NCI-H1105 treated with DMSO at 0.1 percent for 48 hours (cell line): ENCODE measurements at places on chromosomes 3 and 15.

DNA sequence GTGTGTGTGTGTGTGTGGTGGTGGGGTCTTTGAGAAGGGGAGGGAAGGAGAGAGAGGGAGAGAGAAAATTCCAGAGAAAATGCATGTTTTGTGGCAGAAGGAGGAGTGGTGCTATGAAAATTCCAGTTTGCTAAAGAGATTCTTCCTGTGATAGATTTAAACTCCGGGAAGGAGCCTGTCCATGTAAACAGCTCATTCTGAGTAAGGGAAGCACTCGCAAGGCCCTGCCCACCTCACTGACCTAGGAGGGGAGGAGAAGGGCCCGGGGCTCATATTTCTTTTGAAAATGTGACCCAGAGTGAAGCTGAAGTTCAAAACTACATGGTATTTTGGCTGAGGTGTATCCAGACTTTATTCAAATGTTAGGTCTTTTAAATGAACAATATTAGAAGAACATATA, 41.3 kb downstream of the ADAMTSL3 start:
- no peak for DNase-seq

DNA sequence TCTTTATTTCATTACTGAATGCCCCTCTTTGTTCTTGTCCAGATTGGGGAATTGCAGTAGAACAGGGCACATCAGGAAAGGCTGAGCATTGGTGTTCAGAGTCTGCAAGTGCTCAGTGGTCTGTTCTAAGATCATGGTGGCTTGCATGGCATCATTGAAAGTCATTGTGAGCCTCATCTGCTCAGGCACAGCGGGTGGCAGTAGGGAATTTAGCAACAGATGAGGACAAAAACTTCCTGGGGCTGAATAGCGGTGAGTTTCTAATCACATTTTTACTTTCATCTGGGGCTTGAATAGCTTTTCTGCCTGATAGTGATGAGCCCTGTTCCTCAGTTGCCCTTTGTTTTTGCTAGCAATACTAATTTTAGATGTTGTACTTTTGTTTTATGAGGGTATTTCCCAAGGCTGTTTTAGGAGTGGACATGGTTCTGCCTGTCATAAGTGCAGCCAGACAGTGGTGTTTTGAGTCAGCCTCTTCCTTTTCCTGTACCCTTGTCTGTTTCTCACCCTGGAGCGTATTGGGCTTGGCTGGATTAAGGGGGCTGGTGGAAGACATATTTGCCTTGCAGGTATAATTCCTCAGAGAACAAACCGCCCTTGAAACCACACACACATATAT, 127.2 kb upstream of the IL12A start:
- DNase-seq, result no peak

DNA sequence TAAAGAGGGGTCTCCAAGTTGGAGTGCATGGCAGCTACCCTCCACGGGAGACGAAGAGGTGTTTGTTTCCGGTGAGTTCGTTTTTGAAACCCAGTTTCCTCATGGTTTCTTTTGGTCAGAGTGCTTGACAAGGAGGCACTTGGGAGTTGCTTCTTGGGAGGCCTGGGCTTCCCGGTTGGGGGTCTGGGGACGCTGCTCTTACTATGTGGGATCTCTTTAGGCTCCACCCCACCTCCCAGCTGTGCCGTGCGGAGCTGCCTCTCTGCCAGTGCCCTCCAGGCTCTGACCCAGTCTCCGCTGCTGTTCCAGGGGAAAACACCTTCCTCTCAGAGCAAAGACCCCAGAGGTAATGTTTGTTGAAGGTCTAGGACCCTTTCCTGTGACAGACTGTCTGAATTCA, 29.6 kb downstream of the KIF7 start:
- no peak for DNase-seq

GRCh38 chr3:174821477-174821876, 37.7 kb upstream of the NAALADL2 start:
- peak; percentile 19 for DNase-seq

DNA sequence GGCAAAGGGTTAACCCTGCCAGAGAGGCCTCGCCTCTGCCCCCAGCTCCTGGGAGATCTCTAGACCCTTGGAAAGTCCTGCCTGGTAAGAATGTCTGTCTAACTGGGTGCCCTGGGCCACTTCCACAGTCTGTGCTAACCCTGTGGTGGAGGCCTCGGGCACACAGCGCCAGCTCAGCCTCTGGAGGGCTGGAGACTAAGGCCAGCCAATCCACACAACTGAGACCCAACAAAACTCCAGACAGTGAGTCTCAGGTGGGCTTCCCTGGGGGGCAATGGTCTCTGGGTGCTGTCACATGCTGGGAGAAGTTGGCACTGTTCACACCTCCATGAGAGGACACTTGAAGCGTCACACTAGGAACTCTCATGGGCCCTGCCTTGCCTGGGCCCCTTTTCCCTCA, 19.5 kb downstream of the ZXDC start:
- DNase-seq, result no peak

DNA sequence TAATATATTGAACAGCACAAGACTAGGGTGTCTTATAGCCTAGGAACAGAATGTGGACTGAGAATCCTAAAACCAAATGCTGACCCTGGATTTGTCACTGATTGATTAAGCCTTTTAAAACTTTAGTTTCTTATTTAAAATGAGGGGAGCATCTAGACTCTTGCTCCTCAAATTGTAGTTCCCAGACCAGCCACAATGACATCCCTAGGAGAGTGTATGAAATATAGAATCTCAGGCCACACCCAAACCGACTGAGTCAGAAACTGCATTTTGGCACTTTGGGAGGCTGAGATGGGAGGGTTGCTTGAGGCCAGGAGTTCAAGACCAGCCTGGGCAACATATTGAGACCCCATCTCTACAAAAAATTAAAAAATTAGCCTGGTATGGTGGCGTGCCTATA, 287.8 kb upstream of the UMPS start:
- DNase-seq, result no peak

- DNase-seq, result no peak
Observed at GRCh38 chr15:65396965-65397317, 19.1 kb upstream of the IGDCC3 start.

DNA sequence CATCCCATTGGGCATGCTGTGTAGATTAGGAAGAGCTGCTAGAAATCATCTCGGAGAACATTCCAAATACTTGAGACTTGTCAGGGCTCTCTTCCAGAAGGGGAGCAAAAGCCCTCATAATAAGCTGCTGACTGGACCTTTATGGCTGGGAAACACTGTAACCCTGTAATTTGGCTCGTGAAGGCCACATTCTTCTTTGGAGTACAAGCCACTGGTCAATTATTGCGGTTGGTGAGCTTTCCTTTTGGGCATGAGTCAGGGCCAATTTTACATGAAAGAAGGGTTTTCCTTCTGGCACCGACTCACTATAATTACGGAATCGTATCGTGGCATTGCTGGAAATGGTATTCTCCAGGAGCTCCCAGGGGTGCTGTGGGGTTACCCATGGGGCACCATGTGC, 434.5 kb upstream of the RGMA start:
- no peak for DNase-seq

GRCh38 chr3:157958457-157958856, 147.8 kb downstream of the SHOX2 start:
- no peak for DNase-seq

DNA sequence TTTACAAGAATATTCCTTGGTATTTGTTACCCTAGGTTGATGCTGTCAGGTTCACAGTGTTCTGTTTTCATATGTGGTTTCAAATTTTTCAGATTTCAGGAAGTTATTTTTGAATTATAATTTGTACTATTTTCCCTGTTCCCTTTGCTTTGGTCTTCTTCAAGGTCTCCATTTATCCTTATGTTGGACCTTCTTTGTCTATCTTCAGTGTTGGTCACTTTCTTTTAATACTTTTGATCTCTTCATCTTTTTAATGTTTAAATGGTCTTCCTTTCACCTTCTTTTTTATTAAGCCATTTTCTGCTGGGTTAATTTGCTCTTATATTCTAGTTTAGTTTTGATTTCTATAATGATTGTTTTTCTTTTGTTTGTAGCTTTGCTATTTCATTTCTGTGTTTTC, 61.3 kb downstream of the KLHL25 start:
- DNase-seq, result no peak

DNA sequence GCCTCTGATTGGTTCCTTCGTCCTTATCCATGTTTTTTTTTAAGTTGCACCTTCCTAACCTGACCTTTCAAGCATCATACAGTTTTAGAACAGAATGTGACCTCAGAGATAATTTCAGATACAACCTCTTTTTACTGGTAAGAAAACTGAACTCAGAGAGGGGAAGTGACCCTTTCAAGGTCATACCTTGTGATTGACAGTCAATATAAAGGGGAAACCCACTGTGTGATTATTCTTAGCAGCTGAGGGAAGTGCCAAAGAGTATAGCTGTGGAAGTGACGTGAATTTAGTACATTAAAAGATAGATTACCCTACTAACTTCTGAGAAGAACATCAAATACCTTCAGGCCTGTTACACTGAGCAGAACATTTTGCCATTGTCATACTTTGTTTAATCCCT, 319.4 kb downstream of the NEK10 start:
- no peak for DNase-seq

DNA sequence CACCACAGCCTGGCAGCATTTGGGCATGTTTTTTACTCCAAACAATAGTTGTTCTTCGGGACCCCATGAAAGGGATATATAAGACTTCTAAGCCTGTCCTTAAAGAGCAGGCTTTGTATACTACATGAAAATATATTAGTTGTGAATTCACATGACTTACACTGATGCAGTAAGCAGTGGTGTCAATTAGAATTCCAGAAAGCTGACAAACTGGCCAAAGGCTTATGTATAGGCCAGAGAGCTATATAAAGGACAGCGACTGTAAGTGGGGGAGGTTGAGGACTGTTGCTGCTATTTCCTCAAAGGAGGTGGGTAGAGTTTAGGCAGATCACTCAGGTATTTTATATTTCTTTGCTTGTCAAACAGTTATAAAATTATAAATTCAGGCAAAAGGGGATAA, 24.8 kb downstream of the KPNA4 start:
- DNase-seq, result no peak

GRCh38 chr3:129441215-129441614, 1.2 kb downstream of the IFT122 start:
- peak; percentile 24 for DNase-seq

GRCh38 chr3:185175370-185175987, 22.6 kb upstream of the C3orf70 start:
- no peak for DNase-seq

- no peak for DNase-seq
Observed at GRCh38 chr3:107870943-107871638, 219.7 kb downstream of the CD47 start.

GRCh38 chr3:9769426-9770275, at the start of gene CAMK1:
Gene CAMK1 (minus strand): TSS chr3:9769947. CDS start chr3:9767749, 2,198 bp downstream.
- DNase-seq, result peak; percentile 12

DNA sequence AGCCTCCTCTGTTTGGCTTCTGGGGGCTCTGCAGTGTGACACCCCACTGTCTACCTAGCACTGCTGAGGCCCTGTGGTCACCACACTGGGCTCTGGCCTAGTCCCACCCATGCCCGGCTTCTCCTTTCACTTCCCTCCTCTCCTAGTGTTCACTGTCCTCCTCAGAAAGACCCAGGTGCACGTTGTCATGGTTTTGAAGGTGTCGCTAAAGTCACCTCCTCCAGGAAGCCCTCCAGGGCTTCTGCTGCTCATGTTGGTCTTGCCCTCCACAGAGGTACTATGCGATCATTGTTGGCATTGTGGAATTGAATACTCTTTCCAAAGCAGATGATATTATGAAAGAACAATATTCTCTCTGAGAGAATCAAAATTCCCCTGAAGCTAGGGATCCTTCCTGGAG, 163.5 kb downstream of the GABRG3 start:
- no peak for DNase-seq

DNA sequence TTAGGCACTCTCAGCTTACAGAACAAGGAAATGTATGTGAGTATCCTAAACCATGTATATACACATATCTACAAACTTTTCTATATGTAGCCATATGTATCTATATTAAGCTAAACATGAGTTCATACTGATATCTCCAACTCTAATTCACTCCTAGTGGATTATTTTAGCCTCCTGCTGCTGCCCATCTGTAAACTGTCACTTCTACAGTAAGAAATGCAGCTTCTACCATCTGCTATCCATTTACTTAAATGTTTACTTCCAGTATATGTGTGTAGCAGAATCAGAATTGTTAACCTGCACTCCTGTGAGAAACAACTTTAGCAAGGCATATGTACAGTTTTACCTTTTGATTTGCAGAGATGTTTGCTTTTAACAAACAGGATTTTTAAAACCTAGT, 478.5 kb upstream of the CBLB start:
- no peak for DNase-seq

DNA sequence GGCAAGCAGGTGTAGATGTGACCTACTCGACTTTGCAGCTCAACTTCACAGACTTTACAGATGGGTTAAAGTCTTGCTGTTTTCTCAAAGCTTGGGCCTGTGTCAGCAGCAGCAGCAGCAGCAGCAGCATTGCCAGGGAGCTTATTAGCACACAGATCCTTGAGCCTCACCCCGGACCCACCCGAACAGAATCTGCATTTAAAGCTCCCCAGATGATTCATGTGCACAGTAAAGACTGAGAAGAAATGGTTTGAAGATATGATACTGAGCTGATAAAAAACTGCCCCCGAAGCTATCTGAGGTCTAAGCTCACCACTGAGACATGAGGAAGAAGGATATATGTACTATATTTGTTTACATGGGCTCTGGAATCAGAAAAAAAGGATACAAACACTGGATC, 231.7 kb downstream of the ARPP21 start:
- no peak for DNase-seq

DNA sequence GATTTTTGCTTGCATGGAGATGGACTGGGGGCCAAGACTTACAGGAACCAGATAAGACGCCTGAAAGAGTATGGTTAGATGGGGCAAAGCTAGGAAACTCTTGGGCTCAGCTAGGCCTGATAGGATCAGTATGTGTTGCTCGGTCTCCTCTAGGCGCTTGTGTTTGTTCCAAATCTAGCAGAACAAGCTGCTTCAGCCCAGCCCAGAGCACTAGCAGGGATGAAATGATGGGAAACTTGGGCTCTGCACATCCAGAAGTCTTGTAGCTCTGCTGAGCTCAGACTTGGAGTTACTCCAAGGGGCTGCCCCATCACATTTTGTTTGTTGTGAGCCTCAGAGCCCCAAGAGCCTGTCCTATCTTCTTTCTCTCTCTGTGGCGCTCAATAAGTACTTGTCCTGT, 34.7 kb downstream of the FOXL2 start:
- no peak for DNase-seq

- DNase-seq, result no peak
Observed at GRCh38 chr15:65254758-65255157, 31.9 kb downstream of the PARP16 start.

GRCh38 chr3:122102191-122102935, 47.2 kb downstream of the CD86 start:
- no peak for DNase-seq

GRCh38 chr3:177443469-177443868, 246.2 kb upstream of the TBL1XR1 start:
- no peak for DNase-seq

DNA sequence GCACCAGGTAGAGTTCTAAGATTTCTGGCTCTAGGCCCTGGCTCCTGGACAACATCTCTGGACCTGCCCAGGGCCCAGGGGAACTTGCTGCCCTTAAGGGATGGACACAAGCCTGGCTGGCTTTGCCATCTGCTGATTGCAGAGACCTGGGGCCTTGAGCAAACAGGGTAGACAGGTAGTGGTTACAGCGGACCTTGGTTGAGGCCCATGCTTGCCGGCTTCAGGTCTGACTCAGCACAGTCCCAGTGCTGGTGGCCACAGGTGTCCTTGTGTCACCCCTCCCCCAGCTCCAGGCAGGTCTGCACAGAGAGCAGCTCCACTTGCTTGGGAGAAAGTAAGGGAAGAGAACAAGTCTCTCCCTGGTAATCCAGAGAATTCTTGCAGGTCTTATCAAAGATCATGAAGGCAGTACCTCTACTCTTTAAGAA, 15.9 kb upstream of the ACTL6A start:
- no peak for DNase-seq

- DNase-seq, result no peak
Observed at GRCh38 chr15:96064351-96064756, 266.1 kb upstream of the NR2F2 start.
